ENCODE measurements at places on chromosomes 5 and 9. TPM values are rescaled to one million over a fixed set of nuclear protein-coding genes. Genes with fewer than 3 reads are reported as not detected.

- DNase-seq = no peak
Observed at GRCh38 chr9:83754383-83754977, 46.7 kb upstream of the UBQLN1 start.

GRCh38 chr5:14199902-14200301 lies 56.8 kb downstream of the TRIO start:
- DNase-seq = no peak

The PCDHGC4 gene
- 0.78 TPM for total RNA-seq

The EGFLAM gene
- 0.12 TPM for total RNA-seq

Data from RPMI7951 (cell line).